HepG2 (cell line): ENCODE measurements at places on chromosomes 5 and 9. TPM values are rescaled to one million over a fixed set of nuclear protein-coding genes. Genes with fewer than 3 reads are reported as not detected.
A peak's percentile ranks its signal among the peaks of the same experiment; 100 is the strongest.

The ISL1 gene
- polyA plus RNA-seq, result not detected in 2 replicates

The PCDH12 gene
- not detected in 2 replicates for polyA plus RNA-seq

The CENPH gene
- polyA plus RNA-seq, result 7.3 and 11.2 TPM in 2 replicates

The TNFSF8 gene
- not detected in 2 replicates for polyA plus RNA-seq

The NR5A1 gene
- polyA plus RNA-seq, result 28.9 and 43.2 TPM in 2 replicates

The KCNIP1 gene
- polyA plus RNA-seq, result not detected in 2 replicates

The LCN12 gene
- polyA plus RNA-seq, result 6.9 and 7.5 TPM in 2 replicates

The LCN9 gene
- not detected in 2 replicates for polyA plus RNA-seq

The ANKRD31 gene
- 0.01 and 0.03 TPM in 2 replicates for polyA plus RNA-seq

- no peak for DNase-seq
Measured at GRCh38 chr5:143886096-143886495, 74.1 kb downstream of the HMHB1 start.

DNA sequence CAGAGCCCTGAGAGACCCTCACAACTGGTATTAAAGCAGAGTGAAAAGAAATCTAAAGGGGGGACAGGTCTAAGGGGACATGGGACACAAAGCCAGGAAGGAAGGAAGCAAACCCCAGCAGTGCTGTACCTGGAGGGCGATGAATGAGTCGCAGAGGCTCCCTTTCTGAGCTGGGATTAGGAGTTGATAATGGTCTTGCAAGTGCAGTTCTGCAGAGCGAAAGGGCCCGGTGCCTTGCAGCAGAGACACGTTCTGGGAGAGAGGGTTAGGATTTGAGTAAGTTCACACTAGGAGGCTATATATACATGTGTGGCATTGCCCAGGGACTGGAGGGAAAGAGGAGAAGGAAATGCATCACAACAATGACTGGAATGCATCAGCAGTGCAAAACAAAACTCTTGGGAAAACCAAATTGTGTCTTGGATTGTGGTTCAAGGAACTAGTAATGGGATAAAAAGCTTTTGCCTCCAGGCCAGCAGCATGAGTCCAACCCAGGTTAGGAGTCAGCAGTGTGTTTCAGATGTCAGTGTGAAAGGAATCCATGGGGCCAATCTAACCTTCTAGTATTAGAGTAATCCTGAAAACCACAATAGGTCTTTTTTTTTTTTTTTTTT is 38.8 kb upstream of the LIFR start:
- no peak for DNase-seq

- peak; percentile 62 for DNase-seq
Measured at GRCh38 chr5:36150676-36151433, 832 bp downstream of the LMBRD2 start.

- no peak for DNase-seq
Measured at GRCh38 chr5:97427235-97427634, 244.2 kb upstream of the RIOK2 start.

GRCh38 chr5:172956936-172957335 is 2.3 kb upstream of the RPL26L1 start:
- no peak for DNase-seq

DNA sequence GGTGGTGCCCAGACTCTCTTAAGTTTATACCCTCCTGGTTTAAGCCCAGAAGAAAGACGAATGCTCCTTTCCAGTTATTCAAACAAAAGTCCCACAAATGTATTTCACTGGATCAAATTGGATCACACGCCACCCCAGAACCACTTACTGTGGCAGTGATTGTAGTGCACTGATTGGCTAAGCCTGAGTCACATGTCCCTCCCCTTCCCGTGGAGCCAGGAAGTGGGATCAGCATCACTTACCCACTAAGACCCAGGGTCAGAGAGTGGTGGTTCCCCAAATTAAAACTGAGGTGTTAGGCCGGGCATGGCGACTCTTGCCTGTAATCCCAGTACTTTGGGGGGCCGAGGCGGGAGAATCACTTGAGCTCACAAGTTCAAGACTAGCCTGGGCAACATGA is 29.5 kb upstream of the CCDC180 start:
- DNase-seq, result no peak

DNA sequence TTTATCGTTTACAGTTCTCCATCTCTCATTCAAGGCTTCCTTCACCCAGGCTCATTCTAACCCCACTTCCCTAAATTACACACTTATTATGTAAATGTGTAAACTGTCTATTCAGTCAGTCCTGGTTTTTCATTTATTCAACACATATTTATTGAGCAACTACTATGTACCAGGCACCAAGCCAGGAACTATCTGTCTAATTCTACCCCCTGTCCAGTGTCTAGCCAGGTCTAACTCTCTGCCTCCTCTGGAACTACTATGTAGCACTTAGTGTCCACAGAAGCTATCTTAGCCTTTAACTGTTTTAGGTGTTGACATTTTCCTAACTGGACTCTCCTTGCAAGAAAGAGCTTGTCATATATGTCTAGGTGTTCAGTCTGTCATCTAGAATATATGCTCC is 56.5 kb downstream of the PDE4D start:
- no peak for DNase-seq

- no peak for DNase-seq
Measured at GRCh38 chr5:116271446-116272025, 186.7 kb downstream of the COMMD10 start.

- no peak for DNase-seq
Measured at GRCh38 chr5:5617024-5617423, 194.5 kb downstream of the ICE1 start.

- no peak for DNase-seq
Measured at GRCh38 chr9:135303280-135303647, 176.3 kb upstream of the PPP1R26 start.

DNA sequence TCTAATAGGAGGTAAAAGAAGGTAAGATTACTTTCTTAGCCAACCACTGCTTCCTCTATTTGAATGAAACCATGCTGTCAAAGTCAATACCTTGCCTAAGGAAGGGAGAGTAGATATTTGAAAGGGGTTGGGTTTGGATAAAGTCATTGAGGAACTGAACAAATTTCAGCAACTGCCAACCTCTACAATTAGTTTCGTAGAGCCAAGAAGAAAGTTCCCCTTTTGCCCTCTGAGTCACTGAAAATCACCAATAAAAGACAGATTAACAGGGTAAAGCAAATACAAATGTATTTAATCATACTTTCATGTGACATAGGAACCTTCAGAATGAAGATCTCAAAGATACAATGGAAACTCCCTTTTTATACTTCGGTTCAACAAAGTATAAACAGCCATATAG is 615.7 kb downstream of the GABRG2 start:
- DNase-seq, result no peak

GRCh38 chr5:118033686-118034338 is 954.5 kb downstream of the DTWD2 start:
- no peak for DNase-seq

- DNase-seq, result no peak
Measured at GRCh38 chr5:121174351-121174750, 677.3 kb upstream of the FTMT start.
